ENCODE measurements at places on chromosomes 1 and 21.

- DNase-seq: no peak
Measured at GRCh38 chr21:33769057-33769456, 126.8 kb downstream of the ITSN1 start.

GRCh38 chr1:23337869-23338268, 6.2 kb downstream of the HNRNPR start:
- DNase-seq: no peak

- DNase-seq: no peak
Measured at GRCh38 chr1:116869611-116870010, 40.1 kb upstream of the PTGFRN start.

DNA sequence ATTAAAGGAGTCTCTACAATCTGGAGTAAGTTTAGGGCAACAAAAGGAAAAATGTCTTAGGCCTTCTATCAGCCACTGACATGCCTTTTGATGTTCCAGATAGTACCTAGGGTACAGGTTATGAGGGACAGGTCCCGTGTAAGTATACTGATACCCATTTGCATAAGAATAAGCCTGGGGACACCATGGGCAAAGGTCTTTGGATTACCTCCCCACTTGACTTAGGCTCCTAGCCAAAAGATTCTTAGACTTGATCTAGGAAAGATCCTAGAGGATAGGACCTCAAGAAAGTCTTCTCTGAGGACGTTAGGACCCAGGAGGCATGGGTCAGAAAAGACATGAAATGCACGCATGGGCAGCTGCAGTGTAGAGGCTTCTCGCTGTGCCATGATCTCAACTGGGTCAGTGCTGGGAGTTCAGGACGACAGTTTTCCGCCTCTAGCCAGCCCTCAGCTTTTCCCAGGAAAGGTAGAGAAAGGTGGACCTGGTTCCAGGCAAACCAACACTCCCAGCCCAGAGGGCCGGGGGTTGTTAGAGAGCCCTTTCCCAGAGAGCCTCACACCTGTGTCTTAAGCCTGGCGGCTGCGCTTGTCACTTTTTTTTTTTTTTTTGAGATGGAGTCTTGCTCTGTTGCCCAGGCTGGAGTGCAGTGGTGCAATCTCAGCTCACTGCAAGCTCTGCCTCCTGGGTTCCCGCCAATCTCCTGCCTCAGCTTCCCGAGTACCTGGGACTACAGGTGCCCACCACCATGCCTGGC, 26.6 kb downstream of the MSTO1 start:
- no peak for DNase-seq

DNA sequence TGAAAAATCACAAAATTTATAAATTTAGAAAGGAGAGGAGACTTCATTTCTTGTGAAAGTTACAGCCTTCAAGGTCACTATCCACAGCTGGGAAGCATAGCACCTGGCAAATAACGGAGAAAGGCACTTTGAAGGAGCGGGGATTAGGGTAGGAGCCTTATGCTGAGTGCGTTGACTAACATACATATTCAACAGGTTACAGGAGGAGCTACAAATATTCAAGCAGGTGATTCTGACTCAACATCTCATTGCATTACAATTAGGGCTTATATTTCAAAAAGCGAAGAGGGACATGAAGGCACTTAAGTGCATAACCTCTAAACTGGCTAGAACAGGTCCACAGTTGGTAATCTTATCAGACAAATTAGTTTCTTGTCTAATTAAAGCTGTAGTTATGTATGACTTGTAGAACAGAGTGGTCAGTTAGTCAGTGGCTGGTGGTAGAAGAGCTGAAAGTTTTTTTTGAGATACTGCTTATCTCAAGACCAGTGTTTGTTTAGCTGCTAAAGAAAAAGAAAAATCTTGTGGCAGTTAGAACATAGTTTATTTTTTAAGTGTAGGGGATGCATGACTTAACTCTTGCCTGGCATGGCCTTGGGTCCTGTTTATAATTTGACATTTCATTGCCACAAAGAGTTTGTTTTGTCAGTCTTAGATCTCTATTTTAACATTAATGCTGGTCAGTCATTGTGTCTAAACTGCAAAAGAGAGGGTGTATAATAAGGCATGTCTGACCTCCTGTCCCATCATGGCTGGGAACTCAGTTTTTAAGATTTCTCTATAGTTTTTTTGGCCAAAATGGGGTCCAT, 311.5 kb downstream of the DUSP10 start:
- peak; percentile 30 for DNase-seq

- no peak for DNase-seq
Measured at GRCh38 chr1:17135530-17135929, 16.3 kb upstream of the PADI2 start.

- DNase-seq: peak; percentile 19
Measured at GRCh38 chr1:116971965-116972673, 29.4 kb upstream of the CD101 start.

DNA sequence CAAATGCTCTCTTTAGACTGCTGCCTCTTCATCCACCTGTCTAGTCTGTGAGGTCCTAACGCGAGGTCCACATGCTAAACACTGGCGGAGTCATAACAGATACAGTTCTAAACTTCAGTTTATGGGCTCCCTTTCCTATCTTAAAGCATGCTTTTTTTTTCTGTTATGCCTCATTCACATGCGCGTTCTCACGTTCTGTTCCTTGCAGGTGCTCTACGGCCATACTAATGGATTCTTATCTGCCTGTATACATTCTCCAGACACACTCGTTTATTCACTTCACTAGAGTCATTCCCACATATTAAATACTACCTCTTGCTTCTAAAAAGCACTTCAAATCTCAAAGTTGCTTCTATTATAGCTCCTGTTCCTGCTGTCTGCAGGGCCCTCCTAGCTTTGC, 38.7 kb downstream of the PHC2 start:
- no peak for DNase-seq

GRCh38 chr1:4062560-4062959, 162.5 kb upstream of the C1orf174 start:
- DNase-seq: no peak

DNA sequence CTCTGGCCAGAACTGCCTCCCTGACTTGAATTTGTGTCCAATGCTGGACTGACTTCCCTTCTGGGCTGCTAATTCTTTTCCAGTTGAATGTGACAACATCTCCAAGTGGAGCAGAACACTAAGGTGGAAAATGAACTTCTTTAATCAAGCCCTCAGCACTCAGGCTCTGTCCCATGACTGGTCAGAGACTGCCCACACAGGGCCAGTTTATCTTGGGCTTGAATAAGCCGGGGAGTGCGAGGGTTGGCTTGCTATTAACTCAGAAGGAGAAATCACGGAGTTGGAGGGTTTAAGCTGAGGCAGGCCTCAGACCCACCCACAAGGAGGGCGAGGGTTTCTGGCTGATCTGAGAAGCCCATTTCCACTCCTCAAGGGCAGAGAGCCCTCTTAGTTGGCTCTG, 12.4 kb downstream of the KCNA10 start:
- DNase-seq: no peak

DNA sequence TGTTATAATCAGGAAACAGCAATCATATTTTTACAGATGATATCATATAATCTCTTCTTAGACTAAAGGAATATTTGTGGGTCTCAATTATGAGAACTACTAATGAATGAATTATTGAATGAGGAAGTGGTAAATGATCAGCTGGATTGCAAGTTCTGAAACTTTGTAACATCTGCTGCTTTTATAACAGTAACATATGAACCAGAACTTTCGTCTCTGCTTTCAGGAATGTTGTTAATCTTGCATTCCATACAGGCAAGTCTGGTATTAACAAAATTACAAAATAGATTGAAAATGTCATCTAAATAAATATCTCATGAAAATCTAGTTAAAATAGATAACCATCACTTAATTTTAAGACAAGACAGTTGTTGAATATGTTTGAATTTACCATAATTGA, 110.5 kb upstream of the COL11A1 start:
- no peak for DNase-seq

- DNase-seq: no peak
Measured at GRCh38 chr21:43585924-43586413, 73.3 kb downstream of the HSF2BP start.

GRCh38 chr1:154241703-154242351, 21.1 kb downstream of the UBAP2L start:
- peak; percentile 26 for DNase-seq

DNA sequence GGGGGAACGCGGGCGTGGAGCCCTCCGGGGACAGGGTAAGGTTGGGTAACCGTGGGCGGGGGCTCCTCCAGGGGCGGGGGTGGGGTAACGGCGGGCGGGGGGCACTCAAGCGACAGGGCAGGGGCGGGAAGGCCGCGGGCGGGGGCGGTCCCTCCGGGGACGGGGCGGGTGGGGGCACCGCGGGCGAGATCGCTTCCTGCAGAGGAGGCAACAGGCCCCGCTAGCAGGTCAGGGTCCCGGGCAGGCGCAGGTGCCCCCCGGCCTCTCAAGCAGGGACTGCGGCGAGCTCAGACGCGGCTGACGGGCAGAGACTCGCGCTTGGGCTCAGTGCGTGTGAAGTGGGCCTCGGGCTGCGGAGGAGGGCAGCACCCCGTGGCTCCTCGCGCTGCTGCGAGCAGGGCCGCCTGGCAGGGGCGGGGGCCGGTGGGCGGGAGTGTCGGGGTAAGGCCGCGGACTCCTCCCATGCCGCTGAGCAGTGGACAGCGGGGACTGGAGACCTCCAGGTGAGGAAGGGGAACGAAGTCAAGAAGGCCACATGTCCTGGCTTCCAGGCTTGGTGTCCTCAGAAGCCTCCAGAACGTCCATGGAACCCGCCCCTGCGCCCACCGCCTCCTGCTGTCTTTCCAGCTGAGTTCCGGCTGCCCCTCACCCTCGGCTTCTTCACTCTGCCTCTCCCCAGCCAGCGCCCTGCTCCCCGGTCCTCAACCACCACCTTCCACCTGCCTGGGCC, 627 bp upstream of the GNB1 start:
- DNase-seq: peak; percentile 82

- DNase-seq: no peak
Measured at GRCh38 chr1:108961198-108961597, 2.1 kb downstream of the CLCC1 start.
